T-helper 22 cell (primary cell): ENCODE measurements at places on chromosomes 4 and X.

- no peak for DNase-seq
Measured at GRCh38 chr4:104818579-104818978, 323.9 kb upstream of the CXXC4 start.

- DNase-seq: no peak
Measured at GRCh38 chr4:37139987-37140386, 104.6 kb upstream of the NWD2 start.

DNA sequence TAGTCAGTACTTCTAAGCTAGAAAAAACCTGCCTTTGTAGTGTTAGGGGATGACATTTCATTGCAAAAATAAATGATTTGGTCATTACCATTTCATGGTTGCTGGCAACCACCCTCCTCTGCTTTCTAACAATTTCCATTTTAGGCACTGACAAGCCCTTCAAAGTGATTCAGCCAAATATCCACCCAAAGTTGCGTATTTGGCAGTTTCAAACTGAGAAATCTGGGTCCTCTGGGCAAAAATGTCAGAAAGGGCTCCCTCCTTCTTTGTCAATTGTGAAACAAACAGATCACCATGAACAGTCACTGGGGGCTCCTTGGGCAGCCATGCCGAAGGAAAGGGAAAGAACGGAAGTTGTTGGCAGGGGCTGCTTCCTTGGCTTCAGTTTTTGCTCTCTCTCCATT lies 33.0 kb downstream of the PLAC1 start:
- DNase-seq: no peak

DNA sequence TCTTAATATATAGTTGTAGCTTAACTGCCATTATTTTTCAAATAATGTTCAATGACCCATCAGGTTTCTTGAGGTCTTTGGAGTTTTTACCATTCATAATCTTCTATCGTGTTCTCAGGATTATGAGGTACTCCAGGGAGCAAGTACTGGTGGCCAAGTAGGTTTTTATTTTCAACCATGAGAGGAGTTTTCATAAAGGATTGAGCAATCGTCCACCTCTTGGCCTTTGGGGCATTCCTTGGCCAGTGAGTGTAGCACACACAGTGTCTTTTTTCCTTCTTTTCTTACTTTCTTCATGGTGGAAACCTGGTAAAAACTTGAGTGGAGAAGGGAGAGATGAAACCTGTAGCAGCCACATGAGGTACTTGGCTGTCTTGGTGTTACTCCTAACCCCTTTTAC lies 567.0 kb upstream of the NR3C2 start:
- no peak for DNase-seq

DNA sequence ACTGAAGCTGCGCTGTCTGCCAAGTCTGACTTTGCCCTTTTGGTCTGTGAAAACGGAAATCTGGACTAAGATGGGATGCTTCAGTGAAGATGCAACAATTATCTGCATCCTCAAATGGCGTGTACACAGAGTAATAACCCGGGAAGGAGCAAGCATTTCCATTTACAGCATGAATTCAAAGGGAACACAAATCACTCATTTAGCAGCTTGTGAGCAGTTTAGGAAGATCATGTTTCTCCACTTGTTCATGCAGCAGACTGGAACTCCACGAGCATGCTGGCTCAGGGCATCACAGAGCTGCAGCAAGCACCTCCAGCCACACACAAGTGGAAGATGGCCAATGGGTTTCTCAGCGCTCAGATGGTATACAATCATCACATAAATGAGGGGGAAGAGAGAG lies 175.5 kb downstream of the NLGN4X start:
- DNase-seq: no peak

- no peak for DNase-seq
Measured at GRCh38 chr4:81930506-81931238, 443.1 kb downstream of the HNRNPD start.

DNA sequence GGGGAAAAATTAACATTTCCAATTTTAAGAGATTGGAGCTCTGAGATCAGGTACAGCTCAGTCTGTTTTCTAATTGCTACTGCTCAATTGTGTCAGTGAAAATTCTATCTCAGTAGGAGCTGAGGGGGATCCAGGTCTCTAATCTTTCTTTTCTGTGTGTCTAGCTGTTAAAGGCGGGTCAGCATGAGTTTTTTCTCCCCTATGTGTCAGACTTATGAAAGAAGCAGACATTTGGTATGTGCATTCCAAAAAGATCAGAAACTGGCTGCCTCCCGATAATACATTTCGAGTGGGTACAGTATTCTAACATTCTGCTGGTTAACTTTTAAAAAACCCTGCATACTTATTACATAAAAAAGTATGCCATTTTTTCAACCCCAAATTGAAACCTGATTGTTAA lies 72.4 kb downstream of the PCDH7 start:
- DNase-seq: no peak

DNA sequence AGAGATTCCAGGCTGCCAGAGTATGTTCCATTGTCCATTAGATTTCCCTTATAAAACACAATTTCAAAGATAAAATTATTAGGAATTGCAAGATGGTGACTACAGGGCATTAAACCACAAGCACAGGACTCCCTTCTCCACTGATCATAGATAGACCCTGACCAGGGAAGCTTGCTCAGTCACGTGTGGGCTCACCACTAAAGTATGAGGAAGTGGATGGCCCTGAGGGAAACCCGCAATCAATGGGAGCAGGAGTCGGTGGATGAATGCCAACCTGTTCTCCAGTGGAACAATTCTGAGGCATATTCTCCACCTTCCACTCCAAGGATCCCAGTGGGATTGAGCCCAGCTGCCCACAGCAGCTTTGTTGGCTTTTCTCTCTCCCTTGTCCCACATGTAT lies 515.7 kb downstream of the BCOR start:
- no peak for DNase-seq

DNA sequence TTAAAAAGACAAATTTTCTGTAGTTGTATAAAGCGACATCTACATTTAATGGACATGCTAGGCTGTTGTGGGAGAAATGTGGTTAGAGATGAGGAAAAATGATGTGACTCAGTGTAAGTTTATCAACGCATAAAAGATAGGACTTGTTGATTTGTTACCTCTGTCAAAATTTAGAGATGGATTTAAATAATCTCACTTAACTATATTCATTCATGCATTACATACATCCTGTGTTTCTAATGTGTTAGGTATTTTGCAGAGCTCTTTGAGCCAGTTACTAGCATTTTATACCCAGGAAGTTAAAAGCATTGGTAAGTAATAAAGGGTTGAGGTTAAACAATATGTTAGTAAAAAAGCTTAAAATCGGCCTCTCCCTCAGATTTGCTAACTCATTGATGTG lies 34.3 kb downstream of the METAP1 start:
- no peak for DNase-seq

DNA sequence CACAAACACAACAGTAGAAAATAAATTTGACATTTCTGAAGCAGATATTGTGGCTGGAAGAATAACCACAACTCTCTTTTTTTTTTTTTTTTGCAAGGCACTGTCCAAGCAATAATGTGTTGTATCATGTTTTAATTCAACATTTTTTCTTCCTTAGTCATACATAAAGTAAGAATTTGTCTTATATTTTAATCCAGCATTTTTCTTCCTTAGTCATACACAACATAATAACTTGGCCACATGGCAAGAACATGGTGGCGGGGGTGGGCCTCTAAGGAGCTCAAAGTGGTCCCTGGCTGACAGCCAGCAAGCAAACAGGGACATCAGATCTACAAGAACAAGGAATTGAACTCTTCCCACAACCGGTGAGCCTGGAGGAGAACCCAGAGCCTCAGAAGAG lies 20.2 kb downstream of the FBXW7 start:
- DNase-seq: no peak

GRCh38 chrX:49237060-49237459 lies 1.8 kb downstream of the CCDC22 start:
- no peak for DNase-seq

GRCh38 chr4:24690436-24690835 lies 104.9 kb upstream of the SOD3 start:
- DNase-seq: no peak

GRCh38 chrX:68998716-68999115 lies 166.5 kb downstream of the PJA1 start:
- no peak for DNase-seq

DNA sequence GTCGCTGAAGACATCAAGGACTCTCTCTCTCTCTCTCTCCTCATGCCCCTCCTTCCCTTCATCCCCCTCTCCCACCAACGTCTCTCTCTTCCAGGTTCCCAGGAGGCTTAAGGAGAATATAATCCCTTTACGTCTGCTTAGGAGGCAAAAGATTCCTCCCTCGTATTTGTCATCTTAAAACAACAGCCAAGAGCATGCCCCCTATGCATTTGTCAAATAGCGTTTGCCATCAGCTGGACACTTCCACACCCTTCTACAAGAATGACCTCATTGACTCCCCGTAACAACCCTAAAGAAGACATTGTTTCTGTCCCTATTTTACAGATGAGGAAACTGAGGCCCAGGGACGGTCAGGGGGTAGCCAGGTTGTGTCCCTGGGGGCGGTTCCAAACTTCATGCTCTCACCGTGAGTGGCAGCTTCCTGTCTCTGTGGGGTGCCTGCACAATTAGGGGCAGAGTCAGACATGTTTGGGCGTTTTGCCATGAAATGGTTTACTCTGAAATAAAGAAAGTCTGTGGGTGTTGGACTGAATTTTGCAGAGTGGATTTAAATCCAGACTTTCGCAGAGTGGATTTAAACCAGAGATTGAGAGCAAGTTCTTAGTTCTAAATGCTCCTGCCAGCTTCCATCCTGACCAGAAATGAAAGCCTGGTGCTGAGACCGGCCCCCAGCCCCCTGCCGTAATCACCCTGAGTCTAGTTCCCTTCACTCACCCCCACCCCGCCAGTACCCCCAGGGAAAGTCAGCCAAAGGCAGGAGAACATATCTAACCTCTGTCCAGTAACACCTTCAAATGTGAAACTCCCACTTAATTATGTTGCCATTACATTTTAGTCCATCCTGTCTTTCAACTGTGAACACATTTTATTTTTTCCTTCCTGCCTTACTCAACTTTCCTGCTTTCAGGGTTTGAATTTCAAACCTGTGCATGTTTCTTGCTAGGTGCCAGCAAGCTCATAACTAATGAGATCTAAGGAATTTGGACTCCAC lies 44.3 kb upstream of the TBL1X start:
- DNase-seq: no peak

DNA sequence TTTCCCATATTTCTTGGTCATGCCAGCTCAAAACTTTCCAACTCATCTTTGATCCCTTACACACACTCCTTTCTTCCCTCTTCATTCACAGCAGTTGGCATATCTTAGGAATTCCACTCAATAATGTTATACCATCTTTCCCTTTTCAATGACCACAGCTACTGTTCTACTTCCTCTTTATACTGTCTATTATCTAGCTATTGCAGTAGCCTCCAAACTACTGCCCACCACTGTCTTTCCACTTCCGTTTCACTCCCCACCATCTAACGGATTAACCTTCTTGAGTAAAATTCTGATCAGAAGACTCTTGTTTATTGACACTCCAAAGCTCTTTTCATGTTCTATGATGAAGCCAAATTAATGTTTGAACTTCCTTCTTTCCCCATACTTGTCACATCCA lies 55.8 kb downstream of the ADAMTS3 start:
- no peak for DNase-seq

GRCh38 chr4:149825336-149825735 lies 9.7 kb upstream of the IQCM start:
- DNase-seq: no peak

DNA sequence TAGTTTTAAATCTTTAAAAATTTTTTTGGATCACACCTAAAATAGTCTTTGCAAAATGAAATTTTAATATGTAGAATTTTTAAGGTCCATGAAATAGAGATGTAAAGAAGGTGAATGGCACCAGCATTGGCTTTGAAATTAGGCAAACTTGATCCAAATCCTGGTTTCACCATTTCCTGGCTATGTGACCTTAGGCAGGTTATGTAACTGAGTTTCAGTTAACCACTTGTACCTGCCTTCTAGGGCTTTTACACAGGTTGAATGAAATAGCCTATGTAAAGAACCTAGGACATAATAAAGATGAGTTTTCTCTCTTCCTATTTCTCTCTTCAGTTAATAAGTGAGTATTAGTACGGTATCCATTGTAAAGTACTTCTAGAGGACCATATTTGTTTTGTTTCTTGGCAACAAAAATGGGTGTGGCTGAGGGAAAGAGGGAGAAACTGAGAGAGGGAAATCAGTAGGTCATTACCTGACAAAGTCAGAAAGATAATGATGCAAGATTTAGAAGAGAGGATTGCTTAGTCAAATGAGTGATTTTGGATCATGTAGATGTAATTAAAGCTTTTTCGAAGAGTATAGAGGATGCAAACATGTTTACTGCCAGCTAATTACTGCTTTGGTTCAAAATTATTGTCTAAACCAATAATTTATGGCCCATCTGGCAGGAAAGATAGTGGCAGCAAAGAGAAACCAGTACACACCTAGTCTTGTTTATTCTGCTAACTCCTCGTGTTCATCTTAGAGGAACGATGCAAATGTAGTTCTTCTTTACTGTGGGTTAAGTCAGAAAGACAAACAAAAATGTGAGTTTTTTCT lies 81.9 kb downstream of the PDLIM5 start:
- DNase-seq: no peak

- no peak for DNase-seq
Measured at GRCh38 chr4:28792917-28793597, 1927.1 kb upstream of the PCDH7 start.

GRCh38 chr4:77433418-77433733 lies 172.2 kb upstream of the CXCL13 start:
- no peak for DNase-seq

- no peak for DNase-seq
Measured at GRCh38 chr4:180694875-180695274, 1548.3 kb upstream of the TENM3 start.

GRCh38 chr4:8699063-8699385 lies 106.5 kb downstream of the CPZ start:
- no peak for DNase-seq

GRCh38 chr4:148634476-148634875 lies 192.3 kb upstream of the NR3C2 start:
- no peak for DNase-seq

DNA sequence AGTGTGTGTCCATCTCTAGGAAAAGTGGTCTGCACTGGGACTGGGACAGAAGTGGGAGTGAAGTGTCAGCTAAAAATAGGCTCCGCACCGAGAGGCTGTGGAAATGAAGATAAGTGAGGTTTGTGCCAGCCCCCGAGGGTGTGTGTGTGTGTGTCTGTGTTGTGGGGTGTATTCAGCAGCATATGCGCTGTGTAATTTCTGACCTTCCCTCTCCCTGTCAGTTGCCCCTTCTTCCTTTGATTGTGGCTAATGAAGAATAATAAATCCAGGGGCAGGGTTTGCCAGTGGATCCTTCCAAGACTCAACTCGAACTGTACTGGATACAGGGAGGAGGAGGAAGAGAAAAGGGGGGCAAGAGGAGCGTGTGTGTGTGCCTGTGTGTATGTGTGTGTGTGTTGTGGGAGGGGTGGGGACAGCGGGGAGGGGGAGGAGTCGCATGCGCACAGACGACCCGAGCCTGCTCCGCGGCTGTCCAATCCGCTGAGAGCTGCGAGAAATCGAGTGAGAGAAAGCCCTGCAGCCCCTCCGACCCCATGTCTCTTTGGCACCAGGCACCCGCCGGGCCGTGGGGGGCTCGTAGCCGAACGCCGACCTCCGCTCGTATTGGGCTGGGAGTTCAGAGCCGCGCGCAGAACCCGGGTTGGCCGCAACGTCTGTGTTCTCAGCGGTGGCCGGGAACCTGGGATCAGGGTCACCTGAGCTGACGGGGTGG lies 916 bp upstream of the POU4F2 start:
- no peak for DNase-seq
